ENCODE measurements at places on chromosomes 11 and 22.

GRCh38 chr11:44659641-44660040 lies 67.1 kb upstream of the TSPAN18 start:
- DNase-seq = no peak

DNA sequence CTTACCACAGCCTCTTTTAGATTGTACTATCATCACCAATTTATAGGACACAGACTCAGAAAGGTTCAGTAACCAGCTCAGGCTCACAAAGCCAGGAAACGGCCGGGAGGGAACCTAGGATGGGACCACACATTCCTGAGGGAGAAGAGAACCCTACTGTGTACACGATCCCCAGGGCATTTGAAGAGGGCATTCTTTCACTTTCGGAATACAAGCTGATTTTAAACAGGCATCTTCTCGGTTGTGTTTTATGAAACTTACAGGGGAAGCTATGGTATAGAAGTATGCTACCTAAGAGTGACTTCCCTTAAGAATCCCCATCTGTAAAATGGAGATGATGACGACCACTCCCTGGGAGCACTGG lies 19.0 kb downstream of the SMCO4 start:
- DNase-seq = no peak

DNA sequence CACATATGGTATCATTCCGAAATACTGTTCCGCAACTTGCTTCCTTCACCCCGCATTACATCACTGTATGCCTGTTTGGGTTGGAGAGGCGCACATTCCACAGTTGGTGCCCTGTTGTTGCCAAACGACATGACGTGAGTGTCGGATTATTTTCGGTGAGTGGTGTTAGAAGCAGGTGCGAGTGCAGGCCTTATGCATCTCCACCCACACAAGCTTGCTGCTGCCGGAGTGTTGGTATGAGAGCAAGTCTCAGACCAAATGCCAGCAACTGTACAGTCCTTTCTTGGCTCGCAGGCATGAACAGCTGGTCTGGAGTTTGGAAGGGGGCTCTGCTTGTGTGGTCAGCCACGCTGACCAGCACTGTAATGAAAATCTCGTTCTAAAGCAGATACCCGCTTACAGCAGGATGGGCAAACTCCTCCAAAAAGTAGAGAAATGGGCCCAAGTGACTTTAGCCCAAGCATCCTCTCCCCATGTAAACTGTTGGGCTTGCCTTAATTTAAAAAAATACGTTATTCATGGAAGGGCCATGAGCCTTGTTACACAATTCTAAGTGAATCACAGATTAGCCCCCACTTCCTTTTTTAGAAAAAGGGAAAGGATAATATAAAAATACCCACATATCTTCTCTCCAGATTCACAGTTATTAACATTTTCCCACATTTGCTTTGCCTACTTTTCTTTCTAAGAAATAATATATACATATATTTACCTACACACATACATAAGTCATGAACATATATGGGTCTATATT lies 48.7 kb upstream of the OR9Q1 start:
- DNase-seq = no peak

DNA sequence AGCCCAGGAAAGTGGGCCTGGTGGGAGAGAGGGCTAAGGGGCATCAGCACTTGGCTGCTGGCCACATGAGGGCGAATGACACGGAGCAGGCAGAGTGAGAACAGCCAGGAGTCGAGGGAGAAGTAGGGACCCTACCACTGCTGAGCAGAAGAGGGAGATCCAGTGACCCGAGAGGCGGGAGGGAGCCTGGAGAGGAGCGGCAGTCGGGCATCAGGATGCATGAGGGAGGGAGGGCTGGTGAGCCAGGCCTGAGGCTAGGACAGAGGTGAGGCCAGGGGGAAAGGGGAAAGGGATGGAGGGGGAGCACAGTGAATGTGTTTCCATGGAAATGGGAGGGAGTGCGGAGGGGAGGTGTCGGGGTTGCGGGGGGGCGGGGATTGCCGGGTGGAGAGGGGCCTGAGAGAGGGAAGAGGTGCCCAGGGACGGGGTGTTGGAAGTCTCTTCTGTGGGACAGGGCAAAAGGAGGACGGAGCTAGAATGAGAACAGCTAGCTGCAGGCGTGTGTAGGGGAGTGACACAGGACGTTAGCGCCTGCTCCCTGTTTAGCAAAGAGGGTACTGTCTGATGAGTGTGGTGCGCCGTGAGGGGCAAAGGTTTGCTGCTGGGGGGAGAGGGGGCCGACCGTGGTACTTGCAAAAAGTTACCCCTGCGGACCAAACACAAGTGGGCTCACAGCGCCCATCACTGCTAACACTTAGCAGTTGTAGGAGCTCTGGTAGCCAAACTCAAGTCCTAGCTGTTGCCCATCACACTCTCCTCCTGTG lies 37.1 kb upstream of the WNT11 start:
- no peak for DNase-seq

GRCh38 chr11:9962722-9963121 lies 298.8 kb downstream of the SWAP70 start:
- DNase-seq = no peak

- DNase-seq = no peak
Measured at GRCh38 chr11:76523786-76524436, 79.1 kb downstream of the EMSY start.

DNA sequence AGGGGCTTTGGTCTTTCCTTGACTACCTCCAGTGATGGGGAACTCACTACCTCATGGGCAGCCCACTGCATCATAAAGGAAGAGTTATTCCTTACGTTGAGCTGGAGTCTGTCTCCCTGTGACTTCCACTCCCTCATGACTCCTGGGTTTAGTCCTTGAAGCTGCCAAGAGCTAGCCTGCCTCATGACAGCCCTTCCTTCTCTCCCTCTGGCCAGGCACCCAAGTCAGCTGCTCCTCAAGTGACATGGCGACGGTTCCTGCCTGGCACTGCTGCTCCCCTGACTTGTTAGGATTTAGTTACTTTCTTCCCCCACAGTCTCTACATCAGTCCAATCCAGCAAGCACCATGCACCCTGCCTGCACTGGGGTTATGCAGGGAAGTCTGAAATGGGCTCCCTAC lies 196.1 kb upstream of the TBCEL start:
- DNase-seq = no peak

DNA sequence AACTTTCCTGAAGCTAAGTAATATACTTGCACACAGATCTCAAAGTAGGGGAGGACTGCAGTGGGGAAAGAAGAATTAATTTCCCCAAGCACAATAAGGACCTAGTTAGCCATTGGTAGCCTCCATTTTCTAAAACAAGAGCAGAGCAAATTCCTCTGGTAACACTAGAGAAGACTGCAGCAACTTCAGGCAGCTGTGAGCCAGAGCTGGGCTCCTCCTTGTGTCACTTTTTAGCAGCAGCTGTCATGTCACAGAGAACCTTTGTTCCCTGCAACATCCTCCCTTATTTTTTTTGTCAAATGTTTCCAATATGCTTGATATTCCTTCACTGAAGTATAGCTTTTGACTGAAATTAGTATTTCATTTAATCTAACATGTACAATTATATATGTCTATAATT lies 54.4 kb downstream of the RRAS2 start:
- no peak for DNase-seq

GRCh38 chr11:86064220-86064803 lies 4.6 kb downstream of the PICALM start:
- no peak for DNase-seq

- DNase-seq = no peak
Measured at GRCh38 chr11:30192620-30193019, 38.2 kb upstream of the FSHB start.

DNA sequence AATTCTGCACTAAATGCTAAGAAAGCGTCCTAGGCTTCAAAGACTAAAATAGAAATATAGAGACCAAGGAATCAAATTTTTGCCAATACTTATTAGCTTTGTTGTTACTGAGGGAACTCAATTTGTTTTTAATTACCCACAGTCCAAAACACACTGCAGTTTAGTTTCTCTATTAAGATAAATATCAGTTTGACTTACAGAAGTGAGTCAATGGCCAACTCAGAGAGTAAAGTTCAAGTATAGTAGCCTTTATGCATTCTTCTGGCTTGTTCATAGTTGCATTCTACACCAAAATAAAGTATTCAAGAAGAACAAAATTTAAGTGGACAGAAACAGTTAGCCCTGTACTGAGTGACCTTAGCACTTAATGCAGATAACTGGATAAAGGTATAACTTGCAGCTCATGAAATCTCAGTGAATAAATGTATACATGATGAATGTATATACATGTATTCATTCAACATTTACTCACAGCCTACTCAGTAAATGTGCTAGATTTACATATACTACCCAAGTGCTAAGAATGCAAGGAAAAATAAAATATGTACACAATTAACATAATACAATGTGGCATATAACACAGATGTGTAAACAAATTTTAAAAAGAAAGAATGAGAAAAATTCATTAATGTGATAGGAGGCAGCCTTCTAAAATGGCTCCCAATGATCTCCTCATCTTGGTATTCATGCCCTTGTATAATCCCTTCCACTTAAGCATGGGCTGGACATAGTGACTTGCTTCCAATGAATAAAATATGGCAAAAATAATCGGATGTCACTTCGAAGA lies 9.7 kb upstream of the RNF141 start:
- no peak for DNase-seq

- no peak for DNase-seq
Measured at GRCh38 chr11:7444091-7444981, 41.0 kb upstream of the OLFML1 start.

GRCh38 chr22:42322562-42322926 lies 52.1 kb upstream of the TCF20 start:
- no peak for DNase-seq

- DNase-seq = no peak
Measured at GRCh38 chr22:40728731-40729189, 49.5 kb downstream of the MCHR1 start.

DNA sequence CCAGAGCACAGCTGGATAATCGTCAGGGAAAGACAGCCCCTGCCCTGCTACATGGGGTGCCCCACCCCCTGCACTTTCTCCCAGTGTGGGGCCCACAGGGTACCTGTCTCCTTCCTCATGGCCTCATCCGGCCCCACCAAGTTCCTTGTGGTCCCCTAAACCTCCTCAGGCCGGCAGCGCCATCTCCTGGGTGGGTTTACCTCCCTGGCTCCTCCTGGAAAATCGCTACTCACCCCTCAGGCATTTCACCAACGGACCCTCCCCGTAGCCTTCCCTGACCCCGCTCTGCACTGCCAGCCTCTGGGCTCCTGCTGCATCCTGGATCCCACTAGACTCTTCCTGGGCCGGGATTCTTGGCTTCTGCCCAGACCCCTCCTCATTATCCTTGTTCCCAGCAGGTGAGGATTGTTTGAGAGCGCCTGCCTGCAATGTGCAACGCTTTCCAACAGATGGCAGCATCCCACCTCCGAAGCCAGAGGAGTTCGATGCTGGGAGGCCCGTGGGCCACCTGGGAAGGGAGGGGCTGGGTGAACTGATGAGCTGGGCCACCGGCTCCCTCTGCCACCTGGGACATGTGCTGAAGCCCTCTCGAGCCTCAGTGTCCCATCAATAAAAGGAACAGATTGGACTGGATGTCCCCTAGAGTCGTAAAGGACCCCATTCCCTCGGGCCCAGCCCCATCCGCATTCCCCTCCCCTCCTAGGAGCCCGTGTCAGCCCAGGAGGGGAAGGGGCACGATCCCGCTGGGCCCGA lies 44.2 kb upstream of the TTLL12 start:
- no peak for DNase-seq

DNA sequence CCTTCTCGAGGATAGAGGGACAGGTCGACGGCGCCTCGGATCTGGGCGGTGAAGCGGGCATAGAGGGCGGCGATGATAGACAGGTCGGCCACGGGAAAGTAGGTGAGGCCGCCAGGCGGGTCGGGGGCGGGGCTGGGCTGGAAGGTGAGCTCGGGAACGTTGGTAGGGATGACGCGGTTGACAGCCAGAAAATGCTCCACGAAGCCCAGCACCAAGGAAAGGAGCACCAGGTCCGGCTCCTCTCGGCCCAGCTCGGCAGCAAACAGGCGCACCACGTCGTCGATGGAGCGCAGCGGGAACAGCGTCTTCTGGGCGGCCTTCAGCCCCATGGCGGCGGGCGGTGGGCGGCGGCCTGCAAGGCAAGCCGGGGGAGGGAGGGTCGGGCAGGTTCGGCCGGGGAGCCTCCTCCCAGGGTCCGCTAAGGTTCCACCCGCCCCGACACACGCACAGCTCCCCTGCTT lies 540 bp downstream of the MEN1 start:
- no peak for DNase-seq

- no peak for DNase-seq
Measured at GRCh38 chr11:66842501-66842895, 743 bp upstream of the RCE1 start.

- no peak for DNase-seq
Measured at GRCh38 chr11:13486926-13487660, 8.7 kb downstream of the PTH start.

- no peak for DNase-seq
Measured at GRCh38 chr11:64250415-64251015, 815 bp upstream of the PLCB3 start.

- no peak for DNase-seq
Measured at GRCh38 chr22:43017525-43018460, 2.8 kb upstream of the PACSIN2 start.

- DNase-seq = no peak
Measured at GRCh38 chr11:14614091-14614622, 29.4 kb upstream of the PDE3B start.

DNA sequence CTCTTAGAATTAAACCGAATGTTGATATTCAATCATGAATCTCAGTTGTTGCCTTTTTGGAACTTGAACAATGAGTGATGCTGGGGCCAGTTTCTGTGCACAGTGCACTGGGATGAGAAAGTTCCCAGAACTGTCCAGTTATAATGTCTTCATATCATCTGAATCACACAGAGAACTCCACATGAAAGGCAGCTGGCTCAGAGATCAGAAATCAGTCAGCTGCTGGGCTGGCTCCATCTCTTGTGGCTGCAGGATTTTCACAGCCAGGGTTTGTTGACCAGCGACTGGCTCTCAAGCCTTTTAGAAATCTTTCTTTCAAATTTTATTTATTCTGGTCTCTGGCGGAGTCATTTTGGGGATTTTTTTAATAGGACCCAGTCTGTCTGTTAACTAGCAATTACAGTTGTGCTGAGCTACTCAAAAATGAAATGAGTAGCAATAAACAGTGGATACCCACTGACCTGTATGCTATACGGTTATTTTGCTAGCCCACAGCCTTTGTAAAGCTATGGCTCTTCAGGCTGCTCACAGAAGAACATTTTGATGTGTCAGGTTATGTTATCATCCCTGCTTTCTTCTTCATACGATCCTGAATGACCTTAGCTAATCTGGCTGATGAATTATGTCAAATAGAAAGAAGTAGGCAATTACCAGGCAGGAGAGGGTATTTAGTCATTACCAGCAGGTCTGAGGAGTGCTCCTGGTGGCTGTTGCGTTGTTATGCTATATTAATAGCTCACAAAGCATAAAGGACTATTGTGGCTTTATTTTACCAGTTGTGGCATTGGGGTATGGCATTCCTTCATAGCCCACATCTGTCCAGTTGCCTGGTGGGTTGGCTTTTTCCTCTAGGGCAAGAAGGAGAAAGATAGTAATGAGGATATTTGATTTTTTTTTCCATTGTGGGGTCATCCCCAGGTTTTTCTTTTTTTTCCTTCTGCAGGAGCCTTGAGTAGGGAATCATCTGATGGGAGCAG lies 3.6 kb downstream of the FAT3 start:
- DNase-seq = no peak

- no peak for DNase-seq
Measured at GRCh38 chr22:48855013-48855412, 972.7 kb downstream of the BRD1 start.

GRCh38 chr11:100927579-100927978 lies 202.0 kb downstream of the PGR start:
- DNase-seq = no peak

- no peak for DNase-seq
Measured at GRCh38 chr11:74966651-74967050, 17.6 kb downstream of the SPCS2 start.

Measured in cortex of kidney (tissue), 1 donor.